ENCODE measurements at places on chromosomes 7 and 10. TPM values are rescaled to one million over a fixed set of nuclear protein-coding genes. Genes with fewer than 3 reads are reported as not detected.

DNA sequence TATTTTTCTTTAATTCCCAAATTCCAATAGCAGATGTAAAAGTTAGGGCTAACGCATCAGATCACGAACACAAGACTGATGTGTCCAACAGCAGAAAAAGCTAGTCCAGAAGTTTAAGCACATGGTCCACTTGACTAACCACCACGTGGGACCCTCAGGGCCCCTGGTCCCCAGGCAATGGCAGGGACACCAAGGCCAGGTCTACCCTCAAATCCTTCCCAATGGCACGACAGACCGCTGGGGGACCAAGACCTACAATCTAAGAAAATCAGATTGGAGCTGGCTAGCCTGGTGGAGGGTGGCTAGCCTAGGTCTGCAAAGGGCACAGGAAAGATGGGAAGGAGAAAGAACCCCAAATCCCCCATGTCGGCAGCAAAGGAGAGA, 1.5 kb downstream of the GIGYF1 start:
- peaks cover 29% of the 10 kb centered on the region for H3K4me1 ChIP-seq
- no peaks in the 10 kb centered on the region for H3K27me3 ChIP-seq
- peaks cover 12% of the 10 kb centered on the region for H3K36me3 ChIP-seq

- DNase-seq, result peak; percentile 60
- H3K27me3 ChIP-seq, result no peaks in the 10 kb centered on the region
- no peaks in the 10 kb centered on the region for H3K4me1 ChIP-seq
- no peak overlapping the region for H3K27ac ChIP-seq
- no peak overlapping the region for H3K4me3 ChIP-seq
Observed at GRCh38 chr10:6667679-6668270, 87.7 kb upstream of the PRKCQ start.

DNA sequence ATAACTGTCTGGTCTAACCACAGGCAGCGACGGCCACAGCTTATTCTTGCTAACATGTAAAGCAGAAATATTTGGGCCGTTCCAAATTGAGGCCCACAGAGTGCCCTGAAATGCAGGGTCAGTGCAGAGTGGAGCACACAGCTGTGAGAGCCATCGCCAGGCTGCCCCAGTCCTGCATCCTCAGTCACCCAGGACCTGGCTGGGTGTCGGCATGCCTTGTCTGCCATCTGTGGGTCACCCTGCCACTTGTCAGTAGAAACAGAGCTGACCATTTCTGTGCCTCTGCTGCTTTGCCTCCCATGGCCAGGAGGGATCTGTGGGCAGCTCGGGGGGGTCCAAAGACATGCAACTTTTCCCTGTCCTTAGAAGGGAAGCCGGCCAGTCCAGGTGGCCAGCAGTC, 57.3 kb upstream of the BTBD16 start:
- H3K36me3 ChIP-seq, result peaks cover 51% of the 10 kb centered on the region
- DNase-seq, result no peak
- H3K27ac ChIP-seq, result no peak overlapping the region
- H3K27me3 ChIP-seq, result no peaks in the 10 kb centered on the region

- H3K4me1 ChIP-seq, result no peaks in the 10 kb centered on the region
- H3K27me3 ChIP-seq, result no peaks in the 10 kb centered on the region
- H3K4me3 ChIP-seq, result no peak overlapping the region
- H3K27ac ChIP-seq, result no peak overlapping the region
- no peak for DNase-seq
- no peaks in the 10 kb centered on the region for H3K36me3 ChIP-seq
Observed at GRCh38 chr7:45661302-45661995, 87.3 kb downstream of the ADCY1 start.

POU6F2 gene
- total RNA-seq, result not detected
